Fibroblast of the conjunctiva (primary cell): ENCODE measurements at places on chromosomes 6 and 20.

- DNase-seq = no peak
These were observed 182.5 kb downstream of the SYNDIG1 start for GRCh38 chr20:24651976-24652345.

DNA sequence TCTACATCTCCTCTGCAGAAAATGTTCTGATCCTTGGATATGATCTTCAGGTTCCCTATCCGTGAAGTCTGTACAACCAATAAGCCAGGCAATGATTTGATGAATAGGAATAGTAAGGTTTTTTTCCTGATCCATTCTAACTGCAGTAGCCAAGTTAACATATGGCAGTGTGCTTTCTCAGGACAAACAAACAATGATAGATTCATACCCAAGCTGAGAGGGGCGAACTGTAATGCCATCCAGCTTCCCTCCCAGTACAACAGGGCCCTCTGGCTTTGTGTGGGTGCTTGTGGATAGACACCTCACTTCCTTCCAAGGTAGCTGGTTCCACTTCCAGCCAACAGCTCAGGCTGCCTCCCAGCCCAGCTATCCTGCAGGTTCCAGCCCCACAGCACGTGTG, 359.2 kb downstream of the CDH26 start:
- no peak for DNase-seq

DNA sequence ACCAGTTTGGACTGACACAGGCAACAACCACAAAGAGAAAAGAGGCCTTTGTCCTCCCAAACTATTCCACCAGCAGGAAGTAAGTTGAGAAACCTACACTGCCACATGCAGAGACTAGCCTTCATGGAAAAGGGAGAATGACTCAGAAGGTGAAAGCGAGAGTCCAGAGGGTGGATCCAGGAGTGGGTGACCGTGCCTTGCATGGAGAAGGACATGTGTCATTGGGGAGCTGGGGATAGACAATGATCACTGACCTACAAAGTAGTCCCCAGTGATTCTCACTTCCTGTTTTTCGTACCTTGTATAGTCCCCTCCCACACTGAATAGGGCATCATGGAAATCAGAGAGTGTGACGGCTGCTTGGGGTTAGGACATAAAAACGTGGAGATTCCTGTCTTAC, 91.9 kb downstream of the MYLK4 start:
- no peak for DNase-seq

DNA sequence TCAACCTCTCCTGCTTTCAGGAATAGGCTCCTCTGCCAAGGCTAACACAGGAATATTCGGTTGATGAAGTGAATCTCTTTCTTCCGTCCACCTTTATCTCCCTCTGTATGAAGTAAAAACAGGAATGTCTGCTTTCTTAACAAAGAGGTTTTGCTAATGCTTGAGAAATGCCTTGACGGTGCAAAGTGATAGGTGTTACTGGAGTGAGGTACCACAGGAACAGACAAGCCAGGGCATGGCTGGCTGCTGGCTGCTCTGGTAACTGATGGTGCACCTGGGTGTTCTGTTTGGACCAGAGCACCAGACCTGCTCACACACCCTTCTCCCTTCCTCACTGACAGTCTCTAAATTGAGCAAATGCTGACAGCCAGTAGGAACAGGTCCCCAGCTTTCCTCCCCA, 174.0 kb upstream of the FBXL4 start:
- no peak for DNase-seq

- DNase-seq = no peak
These were observed 4.4 kb downstream of the PI16 start for GRCh38 chr6:36958775-36959554.
